ENCODE measurements at places on chromosomes 5 and 9.

GRCh38 chr9:68981789-68982188 is 32.1 kb downstream of the PRKACG start:
- DNase-seq, result no peak

GRCh38 chr9:91903126-91903911 is 46.7 kb downstream of the ROR2 start:
- no peak for DNase-seq

DNA sequence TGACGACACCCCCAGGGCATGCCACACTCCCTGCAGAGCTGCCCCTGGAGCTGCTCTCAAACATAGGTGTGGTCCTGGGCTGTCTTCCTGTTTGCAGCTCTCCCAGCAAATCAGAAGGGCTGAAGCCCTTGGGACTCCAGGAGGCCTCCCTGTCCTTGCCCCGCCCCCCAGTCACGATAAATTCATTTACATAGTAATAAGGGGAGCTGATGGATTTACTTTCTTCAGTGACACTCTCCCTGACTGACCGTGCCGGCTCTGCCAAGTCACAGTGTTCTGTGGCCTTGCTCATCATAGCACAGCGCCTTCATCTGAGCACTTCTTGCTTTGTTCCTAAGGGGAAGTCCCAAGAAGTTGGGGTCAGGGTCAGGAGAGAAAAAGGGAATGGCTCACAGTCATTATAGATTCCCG is 121.4 kb downstream of the ENC1 start:
- DNase-seq, result no peak

- no peak for DNase-seq
Measured at GRCh38 chr5:128135286-128135685, 51.7 kb downstream of the SLC12A2 start.

GRCh38 chr9:36346569-36346968 is 53.5 kb downstream of the RNF38 start:
- DNase-seq, result no peak

- DNase-seq, result no peak
Measured at GRCh38 chr5:10724781-10725507, 36.1 kb downstream of the DAP start.

GRCh38 chr9:19498015-19498414 is 89.2 kb downstream of the ACER2 start:
- no peak for DNase-seq

GRCh38 chr5:107968998-107969397 is 298.3 kb upstream of the EFNA5 start:
- no peak for DNase-seq

GRCh38 chr5:57437976-57438805 is 44.4 kb downstream of the ACTBL2 start:
- DNase-seq, result no peak

- no peak for DNase-seq
Measured at GRCh38 chr9:106859957-106860720, 2.8 kb upstream of the ZNF462 start.

DNA sequence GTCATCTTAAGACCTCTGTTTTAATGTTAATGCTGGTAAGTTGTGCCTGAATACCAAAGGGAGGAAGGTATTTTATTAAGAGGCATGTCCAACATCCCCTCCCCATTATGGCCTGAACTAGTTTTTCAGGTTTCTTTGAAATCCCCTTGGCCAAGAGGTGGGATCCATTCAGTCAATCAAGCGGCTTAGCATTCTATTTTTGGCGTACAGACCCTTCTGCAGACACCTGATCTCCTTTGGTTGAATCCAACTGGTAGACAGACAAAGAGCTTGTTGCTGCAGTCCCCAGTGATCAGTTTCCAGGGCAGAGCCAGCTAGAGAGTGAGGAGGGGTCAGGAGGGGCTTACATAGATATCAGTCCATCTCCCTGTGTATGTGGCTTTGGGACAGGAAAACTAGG is 7.9 kb upstream of the KCNMB1 start:
- no peak for DNase-seq

GRCh38 chr5:38692346-38692745 is 135.9 kb upstream of the LIFR start:
- DNase-seq, result no peak
